ENCODE measurements at places on chromosomes 12 and 14. TPM values are rescaled to one million over a fixed set of nuclear protein-coding genes. Genes with fewer than 3 reads are reported as not detected.

CLEC1A gene
- polyA plus RNA-seq = 3.1 TPM

DNA sequence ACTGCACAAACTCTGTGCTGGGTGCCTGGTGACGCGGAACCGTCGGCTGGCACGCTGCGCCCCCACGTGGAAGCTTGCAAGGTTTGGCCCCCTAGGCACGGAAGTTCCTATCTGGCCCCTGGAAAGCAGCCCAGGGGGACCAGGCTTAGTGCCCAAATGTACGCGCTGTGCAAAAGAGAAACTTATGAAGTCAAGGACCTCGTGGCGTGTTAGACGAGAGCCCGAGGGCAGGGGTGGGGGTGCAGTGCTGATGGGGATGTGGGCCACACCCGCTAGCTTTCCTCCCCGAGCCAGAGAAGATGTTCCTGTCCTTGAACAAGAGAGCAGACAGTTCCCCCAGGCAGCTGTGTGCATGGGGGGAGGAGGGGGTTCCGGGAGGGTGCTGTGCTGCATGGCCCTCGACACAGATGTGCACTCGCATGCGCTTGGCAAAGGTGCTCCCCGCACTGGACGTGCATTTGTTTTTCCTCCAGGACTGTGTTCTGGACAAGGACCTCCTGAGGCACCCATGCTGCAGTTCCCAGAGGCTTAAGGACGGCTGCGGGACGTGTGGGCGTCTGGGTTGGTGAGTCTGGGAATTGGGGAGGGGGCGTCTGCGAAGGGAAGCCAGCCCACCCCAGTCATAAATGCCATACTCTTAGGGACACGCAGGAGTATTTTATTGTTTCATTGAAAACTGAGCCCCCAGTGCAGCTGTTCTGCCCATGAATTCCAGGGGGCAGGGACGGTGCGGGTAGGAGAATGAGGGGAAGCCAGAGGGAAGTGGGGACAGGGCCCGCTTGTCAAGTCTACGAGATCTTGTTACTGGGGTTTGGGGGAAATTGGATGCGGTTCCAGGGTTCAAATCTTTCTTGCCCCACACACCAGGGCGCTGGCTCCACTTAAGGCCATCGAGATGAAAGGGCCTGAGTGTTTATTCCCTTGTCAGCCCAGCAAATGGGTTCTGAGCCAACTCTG lies 80.0 kb downstream of the NTF3 start:
- no peak for DNase-seq

DNA sequence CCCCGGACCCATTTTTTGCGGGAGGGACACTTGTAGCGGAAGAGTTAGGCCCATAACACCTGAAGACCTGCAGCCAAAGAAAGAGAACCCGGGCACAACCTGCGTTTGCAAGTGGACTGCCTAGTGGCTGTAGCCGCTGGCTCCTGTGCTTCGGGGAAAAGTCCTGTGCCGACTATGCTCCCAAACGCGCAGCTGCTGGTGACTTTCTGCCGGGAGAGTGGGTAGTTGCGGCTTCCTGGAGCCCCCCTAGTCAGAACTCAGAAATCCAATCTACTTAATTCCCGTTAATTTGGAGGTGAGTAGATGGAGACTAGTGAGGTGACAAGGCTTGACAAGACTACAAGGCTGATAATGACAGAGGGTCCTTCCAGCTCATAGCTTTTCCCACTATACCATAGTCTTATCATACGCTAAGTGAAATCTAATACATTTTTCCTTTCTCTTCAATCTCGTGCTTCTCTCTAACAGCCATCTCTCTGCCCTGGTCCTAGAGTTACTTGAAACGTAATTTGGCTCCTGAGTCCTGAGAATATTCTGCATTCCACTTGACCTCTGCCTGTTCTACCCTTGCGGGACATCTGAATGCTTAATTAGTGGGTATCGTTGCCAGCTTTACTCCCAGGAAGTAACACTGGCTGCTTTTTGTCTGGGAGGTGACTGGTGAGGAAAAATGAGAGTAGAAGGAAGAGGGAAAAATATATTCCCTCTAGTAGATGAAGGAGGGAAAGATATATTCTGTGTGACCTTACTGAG lies 556 bp downstream of the MTHFD1 start:
- no peak for DNase-seq

- DNase-seq = peak; percentile 39
Measured at GRCh38 chr12:93243689-93244513, 133.8 kb upstream of the NUDT4 start.

- DNase-seq = peak; percentile 31
Measured at GRCh38 chr12:124087266-124088051, 114.4 kb downstream of the ZNF664 start.

DNA sequence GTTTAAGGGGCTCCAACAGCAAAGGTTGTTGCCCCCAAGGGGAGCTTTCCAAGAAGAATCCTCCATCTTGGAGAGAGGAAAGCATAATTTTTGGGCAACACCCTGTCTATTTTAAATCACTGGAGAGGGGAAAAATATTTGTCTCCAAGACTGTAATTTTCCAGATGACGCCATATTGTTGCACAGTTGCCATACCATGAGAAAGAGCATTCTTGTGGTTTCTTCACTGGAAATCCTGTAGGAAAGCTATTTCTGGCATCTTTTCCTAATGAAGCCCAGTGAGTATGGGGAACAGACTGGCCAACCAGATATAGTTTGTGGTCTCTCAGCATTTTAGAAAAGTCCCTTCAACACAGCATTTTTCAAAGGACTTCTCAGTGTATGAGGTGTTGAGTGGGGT lies 88.1 kb upstream of the MANSC4 start:
- DNase-seq = no peak

GPR135 gene
- polyA plus RNA-seq = 3.7 TPM

- no peak for DNase-seq
Measured at GRCh38 chr14:51922624-51923023, 62.2 kb downstream of the GNG2 start.

PYGL gene
- polyA plus RNA-seq = 18.1 TPM

All from right renal pelvis (tissue), 4 donors.